ENCODE measurements at places on chromosomes 4 and X.

- DNase-seq, result peak; percentile 8
These were observed 132.5 kb upstream of the NHS start for GRCh38 chrX:17242470-17242869.

DNA sequence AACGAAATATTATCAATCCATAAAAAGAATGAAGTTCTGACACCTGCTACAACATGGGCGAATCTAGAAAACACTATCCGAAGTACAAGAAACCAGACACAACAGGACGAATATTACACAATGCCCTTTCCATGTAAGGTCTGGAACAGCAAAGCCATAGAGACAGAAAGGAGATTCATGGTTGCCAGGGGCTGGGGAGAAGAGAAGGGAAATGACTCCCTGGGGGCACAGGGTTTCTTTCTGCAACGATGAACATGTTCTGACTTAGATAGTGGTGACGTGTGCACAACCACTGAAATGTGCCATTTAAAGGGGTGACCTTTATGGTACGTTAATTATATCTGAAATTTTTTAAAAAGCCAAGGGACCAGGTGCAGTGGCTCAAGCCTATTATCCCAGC, 28.3 kb downstream of the GPR143 start:
- no peak for DNase-seq

GRCh38 chrX:12843668-12844279, 23.1 kb upstream of the TLR7 start:
- DNase-seq, result no peak

DNA sequence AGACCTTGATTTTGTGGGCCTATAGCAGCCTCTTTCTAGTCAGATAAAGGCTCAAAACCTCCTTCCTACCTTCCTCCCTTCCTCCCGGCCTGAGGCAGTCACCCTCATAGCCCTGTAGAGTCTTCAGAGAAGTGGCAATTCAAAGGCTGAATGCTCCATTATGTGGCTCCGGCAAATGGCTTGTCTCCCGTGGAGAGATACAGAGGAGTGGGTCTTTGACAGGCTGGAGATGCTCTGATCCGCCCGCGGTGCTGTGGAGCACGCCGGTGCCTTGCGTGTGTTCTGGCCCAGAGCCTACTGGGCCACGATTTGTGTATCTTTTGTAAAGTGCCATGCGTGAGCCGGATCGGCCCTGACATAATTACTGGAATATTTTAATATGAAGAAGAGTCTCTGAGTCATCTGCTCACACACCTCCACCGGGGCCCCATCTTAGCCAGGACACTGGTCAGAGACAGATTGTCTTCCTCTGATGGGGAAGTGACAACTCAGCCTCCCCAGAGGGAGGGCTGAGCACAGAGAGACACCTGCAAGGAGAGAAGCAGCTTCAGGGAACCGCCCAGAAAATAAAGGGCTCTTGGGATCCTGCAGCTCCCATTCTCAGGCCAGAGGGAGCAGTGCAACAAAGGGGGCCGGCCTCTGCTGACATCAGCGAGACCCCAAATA, 88.7 kb downstream of the DCTD start:
- no peak for DNase-seq

DNA sequence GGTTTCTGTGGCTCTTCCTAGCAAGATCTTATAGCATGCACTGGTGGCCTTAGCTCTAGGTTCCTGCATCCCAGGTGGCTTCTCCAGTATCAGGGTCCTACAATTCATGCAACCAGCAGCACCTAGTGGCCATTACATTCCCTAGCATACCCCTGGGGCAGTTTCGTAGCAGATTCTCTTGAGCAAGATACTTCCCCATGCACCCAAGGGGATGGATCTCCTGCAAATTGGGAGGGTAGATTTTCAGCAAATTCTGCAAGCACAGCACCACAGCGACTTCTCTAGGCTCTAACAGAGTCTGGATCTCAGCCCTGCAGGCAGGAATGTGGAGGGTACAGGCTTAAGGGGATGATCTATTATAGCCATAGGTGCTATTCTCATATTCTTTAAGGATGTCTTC, 13.1 kb upstream of the SLC9B1 start:
- no peak for DNase-seq

GRCh38 chrX:87578978-87579377, 61.4 kb downstream of the KLHL4 start:
- DNase-seq, result no peak

- DNase-seq, result no peak
These were observed 83.5 kb upstream of the PLAC1 start for GRCh38 chrX:134741746-134742145.

- DNase-seq, result no peak
These were observed 13.1 kb upstream of the MAGEB16 start for GRCh38 chrX:35785075-35785474.

DNA sequence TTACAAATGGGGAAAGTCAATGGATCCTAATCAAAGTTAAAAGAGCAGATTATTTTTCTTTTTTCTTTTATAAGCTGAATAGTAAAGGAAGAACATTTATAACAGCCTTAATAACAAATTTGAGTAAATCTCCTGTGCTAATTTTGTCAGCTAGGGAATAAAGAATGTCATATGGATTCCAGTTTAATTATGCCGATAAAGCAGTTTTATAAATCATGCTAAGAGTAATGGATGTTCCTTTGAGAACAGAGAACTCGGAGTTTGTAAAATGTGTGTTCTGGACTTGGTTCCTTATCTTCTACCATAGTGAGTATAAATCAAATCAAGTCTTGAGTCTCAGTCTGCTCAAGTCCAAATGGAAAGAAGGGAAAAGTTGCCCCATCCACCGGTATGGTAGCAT, 180.3 kb upstream of the FTHL17 start:
- DNase-seq, result no peak

DNA sequence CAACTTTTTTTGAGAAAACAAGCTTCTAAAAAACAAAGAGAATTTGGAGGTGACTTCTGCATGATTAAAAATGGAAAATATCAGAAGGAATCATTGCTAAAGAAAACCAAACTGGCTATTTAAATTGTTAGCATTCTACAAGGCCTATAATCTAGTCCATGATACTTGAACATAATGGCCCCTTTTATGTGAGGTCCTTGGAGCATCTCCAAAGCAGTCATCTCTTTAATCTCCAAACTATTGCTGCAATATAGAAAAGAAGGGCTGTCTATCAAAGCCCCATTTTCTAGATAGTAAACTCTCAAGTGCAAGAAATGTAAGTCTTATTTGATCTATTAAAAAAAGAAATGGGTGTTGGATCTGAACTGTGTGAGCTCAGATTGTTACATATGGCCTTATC, 615.1 kb downstream of the CENPC start:
- no peak for DNase-seq

DNA sequence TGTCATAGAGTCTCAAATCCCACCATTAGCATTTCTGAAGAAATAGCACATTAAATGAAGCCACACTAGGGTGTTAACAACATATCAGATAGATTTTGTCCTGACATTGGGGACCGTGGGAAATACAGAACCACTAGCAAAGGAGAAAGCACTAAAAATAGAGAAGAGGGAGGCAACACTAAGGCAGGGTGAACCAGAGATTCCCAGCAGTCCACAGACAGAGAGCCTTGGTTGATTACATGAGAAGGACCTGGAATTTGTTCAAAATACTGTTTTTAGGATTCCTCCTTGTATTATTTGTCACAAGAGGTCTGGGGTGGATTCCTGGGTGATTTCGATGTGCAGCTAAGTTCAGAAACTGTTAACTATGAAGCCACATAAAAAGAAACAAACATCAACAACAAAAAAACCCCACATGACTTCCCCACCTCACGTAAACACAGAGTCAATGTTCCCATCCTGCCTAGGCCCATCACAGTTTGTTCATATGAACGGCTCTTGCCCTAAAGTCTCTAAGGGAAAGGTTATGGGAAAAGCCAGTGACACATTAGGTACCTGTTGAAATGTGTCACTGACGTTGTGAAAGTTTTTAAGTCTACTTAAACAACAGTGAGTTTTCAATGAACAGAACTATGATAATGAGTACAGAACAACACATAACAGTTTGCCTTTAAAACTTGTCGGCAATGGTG, 23.6 kb upstream of the GRSF1 start:
- DNase-seq, result no peak

DNA sequence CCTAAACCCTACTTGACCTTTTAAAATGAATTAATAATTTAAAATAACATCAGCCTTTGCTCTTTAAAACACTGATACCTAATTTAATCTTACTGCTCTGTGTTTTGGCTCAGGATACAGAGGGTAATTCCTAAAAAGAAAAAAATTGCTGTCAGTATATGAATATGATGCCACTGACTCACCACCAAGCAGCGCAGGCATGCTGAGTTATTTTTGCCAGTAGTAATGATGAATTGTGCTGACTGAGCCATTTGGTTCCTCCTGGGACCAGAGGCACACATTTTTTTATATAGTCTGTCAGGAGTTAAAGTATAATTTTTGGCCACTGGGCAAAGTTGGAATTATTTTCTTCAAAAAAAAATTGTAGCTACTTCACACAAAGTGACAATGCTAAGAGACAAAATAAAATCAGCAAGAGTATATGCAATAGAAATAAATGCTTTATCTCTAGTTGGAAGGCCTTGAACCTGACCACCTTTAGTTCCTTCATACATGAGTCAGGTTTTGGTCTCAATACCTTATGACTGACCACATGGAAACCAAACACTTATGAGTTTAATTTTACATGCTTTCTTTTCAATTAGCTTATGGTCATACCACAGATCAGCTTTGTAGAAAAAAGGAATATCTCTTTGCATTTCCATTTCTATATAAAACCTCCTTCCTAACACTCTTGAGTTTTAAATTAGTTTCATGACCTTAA, 115.1 kb downstream of the PPP3CA start:
- no peak for DNase-seq

GRCh38 chr4:54942721-54943120, 182.7 kb downstream of the KDR start:
- DNase-seq, result no peak

- DNase-seq, result no peak
These were observed 119.0 kb upstream of the WDR17 start for GRCh38 chr4:175946472-175947116.

DNA sequence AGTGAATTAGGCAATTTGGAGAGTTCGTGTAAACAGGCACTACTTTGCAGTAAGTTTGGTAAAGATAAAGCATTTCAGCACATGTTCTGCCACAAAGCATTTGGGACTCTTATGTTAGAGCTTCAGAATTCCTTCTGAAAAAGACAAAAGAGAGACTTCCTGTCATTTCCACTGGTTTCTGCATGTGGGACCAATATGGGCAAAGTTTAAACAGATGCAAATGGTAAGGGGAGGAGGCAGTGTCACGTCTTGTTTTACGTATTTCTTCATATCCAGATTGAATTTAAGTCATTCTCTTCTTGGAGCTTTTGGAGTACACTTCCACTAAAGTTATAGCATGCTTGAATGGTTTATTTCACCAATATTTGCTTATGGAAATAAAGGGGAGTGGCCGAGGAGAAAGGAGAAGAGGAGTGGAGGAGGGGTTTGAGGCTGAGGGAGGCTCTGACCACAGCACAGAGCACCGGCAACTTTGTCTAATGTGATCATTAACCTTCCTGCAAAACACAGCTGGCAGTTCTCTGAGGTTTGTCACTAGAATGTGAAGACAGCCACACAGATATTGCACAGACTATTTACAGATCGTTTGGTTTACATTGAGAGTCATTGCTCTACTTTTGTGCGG, at the start of gene APELA:
APELA (plus strand) TSS at position 479 of the 625 bp plus-strand sequence. CDS start 154 bp downstream, outside the sequence.
- no peak for DNase-seq

GRCh38 chr4:1932736-1933135, 61.5 kb downstream of the NSD2 start:
- DNase-seq, result no peak

GRCh38 chrX:97672608-97673007, 788.9 kb downstream of the RPA4 start:
- DNase-seq, result no peak

GRCh38 chr4:169164669-169165415, 105.9 kb downstream of the SH3RF1 start:
- DNase-seq, result no peak

GRCh38 chr4:4842476-4843441, 16.7 kb upstream of the MSX1 start:
- no peak for DNase-seq

DNA sequence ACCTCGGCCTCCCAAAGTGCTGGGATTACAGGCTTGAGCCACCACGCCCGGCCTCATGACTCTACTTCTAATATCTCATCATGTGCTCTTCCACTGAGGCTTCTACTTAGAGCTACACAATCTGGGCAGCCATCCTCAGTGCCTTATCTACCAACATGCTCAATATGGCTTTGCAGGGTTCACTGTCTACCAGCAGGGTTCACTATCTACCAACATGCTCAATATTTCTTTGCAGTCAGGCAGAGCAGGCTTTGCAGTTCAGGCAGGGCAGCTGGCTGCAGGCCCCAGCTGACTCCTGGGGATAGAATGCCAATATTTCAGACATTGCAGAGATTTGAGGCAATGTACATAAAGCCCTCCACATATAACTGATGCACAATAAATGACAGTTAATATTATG, 47.5 kb downstream of the PKD2 start:
- DNase-seq, result peak; percentile 71

DNA sequence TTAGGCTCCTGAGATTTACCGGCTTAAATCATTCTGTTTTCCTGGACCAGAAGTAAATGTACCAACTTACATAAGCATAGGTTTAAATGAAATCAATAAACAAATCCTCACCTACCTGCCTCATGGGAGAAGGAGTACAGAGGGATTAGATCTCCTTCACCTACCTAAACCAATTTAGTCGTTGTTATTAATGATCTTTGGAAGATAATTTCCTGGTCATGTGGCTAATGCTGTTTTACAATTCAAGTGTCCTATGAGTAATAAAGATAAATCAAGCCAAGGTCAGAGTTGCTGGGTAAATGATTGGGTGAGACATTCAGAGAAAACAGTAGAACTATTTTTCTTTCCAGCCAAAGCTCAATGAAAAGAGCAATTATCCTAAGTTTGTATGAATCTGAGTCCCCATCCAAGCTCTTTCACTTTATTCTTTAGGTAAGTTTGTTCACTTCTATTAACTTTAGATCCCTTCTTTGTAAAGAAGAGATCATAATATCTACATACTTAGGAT, 423.0 kb upstream of the FAM241A start:
- DNase-seq, result no peak

DNA sequence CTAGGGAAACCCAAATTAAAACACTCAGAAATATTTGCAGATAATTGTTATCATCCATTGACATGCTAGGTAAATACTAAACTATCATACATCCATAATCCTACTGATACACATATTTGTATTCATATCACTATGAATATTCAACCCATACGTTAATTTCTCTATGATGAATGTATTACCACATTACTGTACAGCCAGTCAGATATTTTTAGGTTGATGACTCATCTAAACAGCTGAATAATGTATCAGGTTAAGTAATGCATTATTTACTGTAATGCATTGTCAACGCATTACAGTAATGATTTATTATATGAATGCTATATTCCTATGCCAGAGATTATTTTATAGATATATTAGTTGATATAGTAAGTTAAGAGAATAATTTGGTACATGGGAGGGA, 37.1 kb downstream of the VEGFC start:
- DNase-seq, result no peak

DNA sequence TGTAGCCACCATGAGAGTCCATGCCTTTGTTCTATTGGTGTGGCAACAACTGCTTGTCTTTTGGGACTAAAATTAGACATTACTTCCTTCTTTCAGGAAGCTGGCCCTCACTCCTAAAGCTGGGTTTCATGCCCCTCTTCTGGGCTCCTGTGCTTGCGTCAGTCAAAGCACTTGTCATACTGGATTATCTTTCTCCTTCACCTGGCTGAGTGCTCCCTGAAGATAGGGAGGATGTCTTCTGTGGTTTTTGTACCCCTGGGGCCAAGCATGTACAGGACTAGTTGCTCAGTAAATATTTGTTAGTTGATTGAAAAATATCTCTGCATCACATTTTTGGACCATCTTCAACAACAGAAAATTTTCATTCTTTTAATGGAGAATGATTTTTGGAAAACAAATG, 26.1 kb upstream of the LONRF3 start:
- no peak for DNase-seq
